ENCODE measurements at places on chromosomes 16 and 17.

DNA sequence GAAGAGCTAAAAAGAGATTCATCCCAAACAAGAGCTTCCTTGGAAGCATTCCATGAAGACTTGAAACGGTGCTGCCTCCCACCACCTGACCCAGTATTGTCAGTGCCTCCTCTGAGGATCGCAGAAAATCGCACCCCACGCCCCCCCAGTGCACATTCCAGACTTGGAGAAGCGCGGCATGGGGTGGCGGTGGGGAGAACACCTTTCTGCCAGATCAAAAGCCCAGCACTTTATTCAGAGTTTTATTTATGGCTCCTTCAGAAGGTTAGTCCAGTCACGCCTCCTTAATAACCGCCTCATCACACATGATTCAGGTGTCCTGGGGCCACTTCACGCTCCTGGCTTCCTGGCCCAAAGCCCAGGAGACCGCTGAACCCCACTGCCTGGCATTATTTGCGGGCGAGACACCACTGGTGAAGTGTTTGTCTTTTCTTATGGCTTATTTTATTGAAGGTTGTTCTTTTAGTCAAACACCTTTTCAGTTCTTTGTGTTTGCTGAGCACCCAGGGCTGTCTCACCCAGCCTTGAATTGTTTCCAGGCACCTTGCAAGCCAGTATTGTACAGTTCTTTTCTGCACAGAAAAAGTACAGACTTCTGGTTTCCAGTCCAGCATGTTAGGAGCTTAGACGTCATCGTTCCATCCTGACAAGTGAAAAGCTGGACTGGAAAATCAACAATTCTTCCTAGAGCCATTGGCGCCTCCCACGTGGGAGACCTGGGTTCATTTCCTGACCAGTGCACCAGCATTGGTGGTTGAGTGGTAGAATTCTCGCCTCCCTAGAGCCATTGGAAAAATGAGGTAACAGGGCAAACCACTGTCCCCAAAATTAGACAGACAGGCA lies 79.6 kb upstream of the CACNG5 start:
- DNase-seq: no peak

DNA sequence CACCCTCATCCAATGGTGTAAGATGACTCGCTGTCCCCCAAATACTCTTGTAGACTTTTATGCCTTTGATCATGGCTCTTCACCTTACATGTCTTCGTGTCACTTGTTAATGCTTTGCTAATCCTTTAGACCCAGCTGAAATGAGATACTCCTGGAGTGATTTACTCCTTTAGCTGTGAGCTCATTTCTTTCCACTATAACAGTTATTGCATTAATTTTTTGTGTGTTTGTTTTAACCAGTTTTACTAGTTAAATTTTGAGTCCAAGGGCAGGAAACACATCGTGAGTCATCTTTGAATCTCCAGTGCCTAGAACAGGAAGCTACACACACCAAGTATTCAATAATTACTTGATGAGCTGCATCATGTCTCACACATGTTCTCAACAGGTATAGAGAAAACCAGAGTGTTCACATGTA lies 6.5 kb upstream of the CTCF start:
- DNase-seq: peak; percentile 71

- DNase-seq: no peak
These were observed 2.2 kb upstream of the PELP1 start for GRCh38 chr17:4706121-4706520.

DNA sequence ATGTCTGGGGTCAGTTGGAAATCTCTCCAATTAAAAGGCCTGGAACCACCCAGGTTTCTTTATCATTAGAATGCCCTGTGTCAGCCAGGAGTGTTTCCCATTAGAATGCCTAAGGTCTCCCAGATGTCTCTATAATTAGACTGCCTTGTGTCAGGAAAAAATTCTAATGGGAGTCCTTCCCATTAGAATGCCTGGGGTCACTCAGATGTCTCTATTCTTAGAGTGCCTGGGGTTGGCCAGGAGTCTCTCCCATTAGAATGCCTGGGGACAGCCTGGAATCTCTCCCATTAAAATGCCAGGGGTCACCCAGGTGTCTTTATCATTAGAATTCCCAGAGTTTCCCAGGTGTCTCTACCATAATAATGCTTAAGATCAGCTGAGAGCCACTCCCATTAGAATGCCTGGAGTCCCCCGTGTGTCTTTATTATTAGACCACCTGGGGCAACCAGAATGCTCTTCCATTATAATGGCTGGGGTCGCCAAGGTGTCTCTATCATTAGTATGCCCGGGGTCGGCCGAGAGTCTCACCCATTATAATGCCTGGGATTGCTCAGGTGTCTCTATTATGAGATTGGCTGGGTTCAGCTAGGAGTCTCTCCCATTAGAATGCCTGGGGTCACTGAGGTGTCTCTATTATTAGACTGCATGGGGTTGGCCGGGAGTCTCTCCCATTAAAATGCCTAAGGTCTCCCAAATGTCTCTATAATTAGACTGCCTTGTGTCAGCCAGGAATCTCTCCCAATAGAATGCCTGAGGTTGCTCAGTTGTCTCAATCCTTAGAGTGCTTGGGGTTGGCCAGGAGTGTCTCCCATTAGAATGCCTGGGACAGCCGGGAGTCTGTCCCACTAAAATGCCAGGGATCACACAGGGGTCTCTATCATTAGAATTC lies 2254.6 kb downstream of the TP53TG3F start:
- no peak for DNase-seq

DNA sequence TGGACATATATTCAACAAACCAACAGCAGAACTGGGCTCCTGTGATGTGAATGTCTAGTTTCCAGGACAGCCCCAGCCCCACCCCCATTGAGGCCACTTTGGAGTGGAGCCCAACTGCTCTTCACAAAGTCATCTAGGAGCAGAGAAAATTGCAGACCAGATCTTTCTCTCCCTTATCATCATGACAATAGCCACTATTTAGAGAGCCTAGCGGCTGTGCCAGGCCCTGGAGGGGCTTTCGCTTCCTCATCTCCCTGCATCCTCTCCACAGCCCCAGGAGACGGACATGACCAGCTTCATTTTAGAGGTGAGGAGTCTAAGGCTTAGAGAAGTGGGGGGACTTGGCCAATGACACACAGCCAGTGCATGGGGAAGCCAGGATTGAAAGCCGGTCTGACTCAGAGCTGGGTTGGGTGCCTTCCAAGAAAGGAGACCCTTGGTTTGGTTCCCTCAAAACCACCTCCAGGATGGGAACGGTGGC lies 1.4 kb downstream of the PRSS8 start:
- no peak for DNase-seq

DNA sequence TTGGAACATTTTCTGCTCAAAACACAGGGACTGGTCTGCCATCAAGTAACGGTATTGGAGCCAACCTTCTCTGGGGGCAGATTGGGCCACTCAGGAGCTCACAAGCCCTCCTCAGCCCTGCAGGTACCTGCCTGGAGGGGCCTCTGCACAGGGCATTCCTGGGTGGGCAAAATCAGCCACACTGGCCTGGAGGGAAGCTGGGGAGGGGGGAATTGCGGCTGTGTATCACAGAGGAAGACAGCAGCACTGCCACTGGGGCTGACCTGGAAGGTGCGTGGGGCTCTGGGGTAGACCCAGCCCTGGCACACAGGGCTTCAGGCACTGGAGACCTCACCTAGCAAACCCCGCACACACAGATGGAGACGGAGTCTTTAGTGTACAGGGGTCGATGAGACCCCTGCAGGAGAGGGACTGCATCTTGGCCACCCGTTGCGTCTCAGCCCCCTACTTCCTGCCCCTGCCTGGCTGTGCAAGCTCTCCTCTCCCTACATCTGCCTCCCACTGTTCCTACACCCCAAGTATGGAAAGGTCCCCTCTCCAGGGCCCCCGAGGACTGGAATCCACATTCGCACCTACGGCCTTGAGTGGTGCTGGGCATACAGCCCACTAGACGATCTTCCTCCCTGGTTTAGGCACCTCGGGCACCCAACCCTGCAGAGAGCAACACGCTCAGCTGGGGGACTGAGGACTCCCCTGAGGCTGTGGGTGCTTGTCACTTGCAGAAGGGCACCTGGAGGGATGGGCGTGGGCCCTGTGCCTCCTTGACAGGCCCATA lies 7.1 kb upstream of the SRRM2 start:
- no peak for DNase-seq

- no peak for DNase-seq
These were observed 861 bp downstream of the RAB11FIP3 start for GRCh38 chr16:426115-426905.

GRCh38 chr16:11672206-11673090 lies 4.2 kb downstream of the SNN start:
- peak; percentile 61 for DNase-seq

DNA sequence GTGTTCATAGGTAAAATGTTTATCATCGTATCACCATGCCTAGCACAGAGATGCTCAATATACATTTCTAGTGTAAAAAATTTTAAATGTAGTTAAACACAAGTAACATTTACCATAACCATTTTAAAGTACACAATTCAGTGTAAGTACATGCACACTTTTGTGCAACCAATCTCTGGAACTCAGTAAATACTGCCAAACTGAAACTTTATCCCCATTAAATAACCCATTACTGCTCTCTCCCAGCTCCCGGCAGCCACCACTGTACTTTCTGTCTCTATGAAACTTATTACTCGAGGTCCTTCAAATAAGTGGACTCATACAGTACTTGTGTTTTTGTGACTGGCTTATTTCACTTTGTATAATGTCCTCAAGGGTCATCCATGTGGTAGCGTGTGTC lies 29.0 kb downstream of the RMI2 start:
- no peak for DNase-seq

GRCh38 chr16:13970708-13971422 lies 50.9 kb downstream of the ERCC4 start:
- DNase-seq: no peak

DNA sequence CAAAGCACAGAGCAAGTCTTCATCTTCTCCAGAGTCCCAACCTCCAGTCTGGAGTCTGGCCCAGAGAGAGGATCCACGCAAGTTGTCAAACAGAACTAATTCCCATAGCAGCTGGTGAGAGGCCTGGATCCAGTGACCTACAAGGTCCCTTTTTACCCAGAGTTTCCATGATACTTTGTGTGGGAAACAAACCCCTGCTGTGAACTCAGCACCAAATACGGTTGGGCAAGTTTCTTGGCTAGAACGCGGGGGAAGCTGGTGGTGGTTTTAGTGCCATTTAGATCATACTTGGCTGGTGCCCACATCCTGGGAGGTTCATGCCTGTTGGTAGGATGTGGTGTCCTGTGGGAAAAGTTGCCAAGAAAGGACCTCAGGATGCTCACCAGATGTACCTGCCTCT lies 18.1 kb downstream of the TMC7 start:
- no peak for DNase-seq

DNA sequence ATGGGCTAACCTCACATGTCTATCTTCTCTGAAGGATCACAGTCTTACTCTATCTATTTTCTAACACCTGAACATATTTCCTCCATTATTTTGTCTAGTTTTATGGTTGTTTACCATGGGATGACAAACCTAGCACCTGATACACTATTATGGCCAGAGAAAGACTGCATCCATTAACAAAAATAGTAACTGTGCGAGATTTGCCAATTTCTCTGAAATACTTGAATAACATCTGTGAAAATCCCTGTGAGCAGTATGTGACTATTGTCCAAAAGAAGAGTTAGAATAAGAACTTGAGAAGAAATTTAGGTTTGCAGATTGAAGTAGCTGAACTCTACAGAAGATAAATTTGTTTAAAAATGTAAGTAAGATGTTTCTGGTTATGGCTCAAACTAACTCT lies 142.0 kb upstream of the CDH11 start:
- DNase-seq: no peak

DNA sequence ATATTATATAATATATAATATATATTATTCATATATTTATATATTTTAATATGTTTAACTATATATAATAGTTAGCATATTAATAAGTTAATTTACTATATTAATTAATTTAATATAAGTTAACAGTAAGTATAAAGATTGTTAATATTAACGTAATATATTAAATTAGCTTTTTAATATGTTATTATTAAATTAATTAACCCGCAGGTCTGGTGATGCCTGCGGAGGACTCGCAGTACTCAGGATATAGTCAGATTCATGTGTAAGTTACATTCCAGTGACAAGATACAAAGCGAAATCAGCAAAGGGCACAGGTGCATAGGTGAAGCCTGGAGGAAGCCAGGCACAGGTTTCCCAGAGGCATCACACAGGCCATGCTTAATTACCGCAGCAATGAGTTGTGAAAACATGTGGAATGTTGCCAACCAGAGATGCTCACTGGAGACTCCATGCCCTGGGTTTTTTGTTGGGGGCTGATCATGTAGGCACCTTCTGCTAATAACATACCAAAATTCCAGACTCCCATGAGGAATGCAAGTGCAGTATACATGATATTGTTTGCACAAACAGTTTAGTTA lies 130.4 kb upstream of the MPHOSPH6 start:
- no peak for DNase-seq

DNA sequence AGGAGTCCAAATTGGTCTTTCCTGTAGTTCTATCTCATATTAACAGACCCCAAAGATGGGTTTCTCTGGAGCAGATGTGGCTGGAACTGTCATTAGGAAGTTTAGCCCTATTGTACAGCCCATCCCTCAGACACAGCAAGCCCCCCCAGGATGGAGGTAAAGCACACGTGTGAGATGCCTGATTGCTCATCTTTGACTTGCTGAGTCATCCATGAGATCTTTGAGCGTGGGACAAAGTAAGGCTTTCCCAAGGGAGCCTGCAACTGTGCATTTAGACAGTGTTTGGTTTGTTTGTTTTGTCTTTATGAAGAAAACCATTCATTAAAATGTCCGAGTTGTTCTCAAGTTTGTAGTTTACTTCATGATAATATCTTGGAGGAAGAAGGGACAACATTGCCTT lies 145.3 kb upstream of the CDH13 start:
- no peak for DNase-seq

GRCh38 chr17:42333053-42333452 lies 44.8 kb downstream of the STAT5A start:
- no peak for DNase-seq

DNA sequence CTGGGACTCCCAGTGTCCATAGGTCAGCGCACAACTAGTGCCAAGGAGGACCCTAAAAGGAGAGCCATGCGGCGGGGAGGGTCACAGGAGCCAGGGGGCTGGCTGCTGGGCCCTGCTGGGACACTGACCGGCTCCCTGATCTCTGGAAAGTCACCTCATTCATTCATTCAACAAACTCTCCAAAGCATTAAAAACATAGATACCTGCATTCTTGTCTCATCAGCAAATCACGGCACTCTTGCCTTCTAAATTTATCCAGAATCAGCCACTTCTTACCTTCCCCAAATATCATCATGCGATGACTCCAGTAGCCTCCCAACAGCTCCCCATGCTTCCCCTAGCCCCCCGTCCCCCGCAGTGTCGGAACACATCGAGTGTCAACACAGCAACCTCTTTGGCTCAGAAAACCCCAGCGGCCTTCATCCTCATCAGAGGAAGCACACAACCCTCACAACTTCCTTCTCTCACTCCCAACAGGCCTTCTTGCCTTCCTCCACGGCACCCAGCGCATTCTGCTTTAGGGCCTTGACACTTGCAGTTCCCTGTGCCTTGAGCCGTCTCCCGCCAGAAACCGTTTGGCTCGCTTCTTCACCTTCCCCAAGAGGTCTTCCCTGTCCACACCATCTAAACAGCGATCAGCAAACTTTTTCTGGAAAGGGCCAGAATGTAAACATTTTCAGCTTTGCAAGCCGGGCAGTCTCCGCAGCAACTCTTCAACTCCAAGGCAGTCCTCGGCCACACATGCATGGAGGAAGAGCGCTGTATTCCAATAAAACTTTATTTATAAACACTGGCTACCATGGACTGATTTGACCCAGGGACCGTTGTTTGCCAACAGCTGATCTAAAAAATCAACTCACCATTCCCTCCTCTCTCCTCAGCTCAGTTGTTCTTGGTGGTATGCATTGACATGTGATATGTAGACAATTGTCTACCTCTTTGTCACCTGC lies 119.5 kb upstream of the TNRC6C start:
- DNase-seq: no peak
